ENCODE measurements at places on chromosomes 13 and 19. TPM values are rescaled to one million over a fixed set of nuclear protein-coding genes. Genes with fewer than 3 reads are reported as not detected.

Gene IL4I1
- total RNA-seq: 1.6 TPM

Gene TEX101
- total RNA-seq: not detected

DNA sequence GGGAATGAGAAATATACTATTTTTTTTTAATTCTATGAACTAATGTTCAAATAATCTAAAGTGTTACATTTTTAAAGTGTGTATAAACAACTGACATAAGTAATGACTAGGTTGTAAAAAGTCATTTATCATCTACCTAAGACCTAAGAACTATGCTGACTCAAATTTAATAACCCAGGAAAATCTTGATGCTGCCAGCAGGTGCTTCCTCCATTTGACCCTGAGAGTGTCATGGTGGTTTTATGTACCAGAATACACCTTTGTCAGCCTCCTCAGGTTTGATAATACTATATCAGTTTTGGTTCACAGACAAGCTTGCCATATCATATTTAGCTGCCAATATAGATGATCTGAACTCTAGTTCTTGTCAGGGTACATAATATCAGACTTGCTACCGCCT, 1151.2 kb downstream of the PCDH17 start:
- no peak for DNase-seq

DNA sequence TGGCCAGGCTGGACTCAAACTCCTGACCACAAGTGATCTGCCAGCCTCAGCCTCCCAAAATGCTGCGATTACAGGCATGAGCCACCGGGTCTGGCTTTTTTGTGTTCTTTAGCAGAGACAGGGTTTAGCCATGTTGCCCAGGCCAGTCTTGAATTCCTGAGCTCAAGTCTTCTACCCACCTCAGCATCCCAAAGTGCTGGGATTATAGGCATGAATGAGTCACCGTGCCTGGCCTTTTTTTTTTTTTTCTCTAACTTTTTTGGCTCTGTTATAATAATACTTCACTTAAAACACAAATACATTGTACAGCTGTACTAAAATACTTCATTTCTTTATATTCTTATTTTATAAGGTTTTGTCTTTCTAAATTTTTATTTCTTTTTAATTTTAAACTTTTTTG, 599.5 kb upstream of the PCDH9 start:
- DNase-seq: no peak

- DNase-seq: no peak
These were observed 2749.9 kb downstream of the PCDH9 start for GRCh38 chr13:64480211-64480610.

DNA sequence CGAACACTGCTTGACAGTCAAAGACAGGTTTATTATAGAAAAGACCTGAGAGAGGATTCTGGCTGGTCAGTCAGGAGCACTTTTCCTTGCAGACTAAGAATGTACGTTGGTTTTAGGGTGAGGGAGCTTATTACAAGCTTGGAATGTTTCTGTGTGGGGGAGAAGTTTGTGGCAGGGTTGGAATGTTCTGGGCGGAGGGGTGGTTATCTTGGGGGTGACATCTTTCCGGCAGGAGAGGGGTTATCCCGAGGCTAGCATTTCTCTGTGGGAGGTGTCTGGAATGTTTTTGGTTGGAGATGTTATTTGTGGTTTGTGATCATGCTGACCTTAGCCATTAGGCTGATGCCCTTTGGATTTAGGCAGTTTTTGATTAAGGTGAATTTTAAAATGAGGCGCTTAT, 61.8 kb downstream of the ZNF136 start:
- DNase-seq: no peak
